ENCODE measurements at places on chromosomes 12 and 14.

DNA sequence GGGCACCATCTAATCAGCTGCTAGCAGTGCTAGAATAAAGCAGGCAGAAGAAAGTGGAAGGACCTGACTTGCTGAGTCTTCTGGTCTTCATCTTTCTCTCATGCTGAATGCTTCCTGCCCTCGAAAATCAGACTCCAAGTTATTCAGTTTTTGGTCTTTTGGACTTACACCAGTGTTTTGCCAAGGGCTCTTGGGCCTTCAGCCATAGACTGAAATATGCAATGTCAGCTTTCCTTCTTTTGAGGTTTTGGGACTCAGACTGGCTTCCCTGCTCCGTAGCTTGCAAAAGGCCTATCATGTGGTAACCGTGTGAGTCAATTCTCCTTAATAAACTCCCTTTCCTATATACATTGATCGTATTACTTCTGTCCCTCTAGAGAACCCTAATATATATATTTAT is 159.3 kb downstream of the SLCO1B3 start:
- DNase-seq: no peak

DNA sequence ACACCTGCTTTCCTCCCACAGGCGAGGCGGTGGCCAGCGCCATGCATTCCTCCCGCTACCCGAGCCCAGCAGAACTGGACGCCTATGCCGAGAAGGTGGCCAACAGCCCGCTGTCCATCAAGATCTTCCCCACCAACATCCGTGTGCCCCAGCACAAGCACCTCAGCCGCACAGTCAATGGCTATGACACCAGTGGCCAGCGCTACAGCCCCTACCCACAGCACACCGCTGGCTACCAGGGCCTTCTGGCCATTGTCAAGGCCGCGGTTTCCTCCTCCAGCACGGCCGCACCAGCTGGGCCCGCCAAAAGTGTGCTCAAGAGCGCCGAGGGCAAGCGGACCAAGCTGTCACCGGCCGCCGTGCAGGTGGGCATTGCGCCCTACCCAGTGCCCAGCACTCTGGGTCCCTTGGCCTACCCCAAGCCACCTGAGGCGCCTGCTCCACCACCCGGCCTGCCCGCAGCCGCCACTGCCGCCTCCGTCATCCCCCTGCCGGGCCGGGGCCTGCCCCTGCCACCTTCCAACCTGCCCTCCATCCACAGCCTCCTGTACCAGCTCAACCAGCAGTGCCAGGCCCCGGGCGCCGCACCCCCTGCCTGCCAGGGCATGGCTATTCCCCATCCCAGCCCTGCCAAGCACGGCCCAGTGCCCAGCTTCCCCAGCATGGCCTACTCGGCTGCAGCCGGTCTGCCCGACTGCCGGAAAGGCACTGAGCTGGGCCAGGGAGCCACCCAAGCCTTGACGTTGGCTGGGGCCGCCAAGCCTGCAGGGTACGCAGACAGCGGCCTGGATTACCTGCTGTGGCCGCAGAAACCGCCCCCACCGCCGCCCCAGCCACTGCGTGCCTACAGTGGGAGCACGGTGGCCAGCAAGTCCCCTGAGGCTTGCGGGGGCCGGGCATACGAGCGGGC is 54.6 kb downstream of the FAM222A start:
- no peak for DNase-seq

DNA sequence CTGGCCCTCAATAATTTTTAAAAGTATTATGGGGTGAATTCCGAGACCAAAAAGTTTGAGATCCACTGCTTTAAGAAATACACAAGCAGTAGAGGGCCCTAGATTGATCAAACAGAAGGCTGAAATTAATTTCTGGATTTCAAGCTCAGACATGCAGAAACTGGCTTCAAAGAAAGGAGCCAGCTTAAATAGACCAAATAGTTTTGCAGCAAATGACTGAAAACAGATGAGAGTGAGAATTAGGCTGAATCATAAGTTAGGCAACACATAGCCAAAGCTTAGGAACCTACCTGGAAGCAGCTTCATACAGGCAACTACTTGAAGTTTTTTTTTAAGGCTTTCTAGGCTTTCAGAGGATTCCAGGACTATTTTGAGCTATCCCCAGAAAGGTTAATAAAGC is 12.4 kb downstream of the ATF7 start:
- DNase-seq: no peak

DNA sequence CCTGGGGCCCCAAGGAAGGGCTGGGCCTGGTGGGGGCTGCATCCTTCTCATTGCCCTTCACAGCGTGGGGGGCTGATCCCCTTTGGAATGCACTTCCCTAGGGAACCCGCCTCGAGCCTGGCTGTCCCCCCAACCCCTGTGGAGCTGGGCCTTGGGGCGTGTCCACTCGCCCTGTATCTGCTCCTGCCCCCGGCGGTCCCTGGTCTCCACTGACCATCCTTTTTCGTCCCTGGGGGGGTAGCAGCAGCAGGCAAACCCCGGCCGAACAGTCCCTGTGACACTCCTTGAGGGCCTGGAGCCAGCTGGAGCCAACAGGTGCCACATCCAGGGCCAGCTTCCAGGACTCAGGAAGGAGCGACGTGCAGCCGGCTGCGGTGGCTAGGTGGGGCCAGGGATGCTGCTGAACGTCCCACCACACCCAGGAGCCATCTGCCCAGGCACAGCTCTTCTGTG is 9.4 kb upstream of the GPR132 start:
- DNase-seq: no peak

DNA sequence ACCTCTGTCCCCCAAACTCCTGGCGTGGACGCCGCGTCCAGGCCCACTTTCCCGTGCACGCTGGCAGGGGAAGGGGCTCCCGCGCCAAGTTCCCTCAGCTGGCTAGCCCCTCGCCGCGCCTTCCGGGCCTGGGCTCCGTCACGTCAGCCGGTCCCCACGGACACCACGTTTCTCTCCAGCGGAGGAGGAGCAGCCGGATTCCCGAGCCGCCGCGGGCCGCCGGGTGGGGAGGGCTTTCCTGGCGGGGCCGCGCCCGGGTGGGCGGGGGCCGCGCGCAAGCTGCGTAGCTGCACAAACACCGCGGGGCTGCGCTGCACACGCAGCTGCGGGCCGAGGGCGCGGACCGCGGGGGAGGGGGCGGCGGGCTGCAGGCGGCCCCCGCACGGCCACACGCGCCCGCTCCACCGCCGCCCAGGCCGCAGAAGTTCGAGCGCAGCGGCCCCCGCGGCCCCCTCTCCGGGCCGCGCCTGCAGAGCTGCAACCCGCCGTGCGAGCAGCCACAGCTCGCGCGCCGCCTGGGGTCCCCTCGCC is 45.1 kb upstream of the PNMA1 start:
- DNase-seq: peak; percentile 55

- no peak for DNase-seq
These were observed 12.3 kb upstream of the DCD start for GRCh38 chr12:54660320-54660962.

DNA sequence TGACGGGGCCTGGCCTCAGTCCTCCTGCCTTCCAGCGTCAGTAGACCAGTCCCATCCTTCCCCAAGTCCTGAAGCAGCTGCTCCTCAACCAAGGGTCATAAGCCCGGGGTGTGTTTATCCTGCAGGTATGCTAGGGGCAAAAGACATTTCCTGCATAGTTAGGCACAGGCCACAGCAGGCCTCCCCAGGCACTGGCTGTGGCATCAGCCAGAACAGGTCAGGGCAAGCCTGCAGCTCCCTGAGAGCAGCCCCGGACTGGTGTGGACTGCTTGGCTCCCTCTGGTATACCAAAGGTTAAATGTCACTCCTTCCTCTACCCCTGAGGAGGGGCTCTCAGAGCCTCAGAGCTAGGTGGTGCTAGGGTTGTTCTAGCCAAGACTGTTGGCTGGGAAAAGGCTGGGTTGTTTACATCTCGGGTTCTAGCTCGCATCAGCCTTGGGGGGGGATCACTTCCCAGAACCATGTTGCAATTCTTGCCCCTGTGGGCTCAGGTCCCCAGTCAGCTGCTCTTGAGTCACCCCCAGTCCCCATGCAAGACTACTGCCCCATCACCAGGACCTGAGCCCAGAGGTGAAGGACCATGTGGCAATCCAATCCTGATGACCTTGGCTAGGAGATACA is 2.9 kb downstream of the MMP14 start:
- no peak for DNase-seq

GRCh38 chr12:73465106-73465505 is 1072.5 kb upstream of the ATXN7L3B start:
- no peak for DNase-seq

DNA sequence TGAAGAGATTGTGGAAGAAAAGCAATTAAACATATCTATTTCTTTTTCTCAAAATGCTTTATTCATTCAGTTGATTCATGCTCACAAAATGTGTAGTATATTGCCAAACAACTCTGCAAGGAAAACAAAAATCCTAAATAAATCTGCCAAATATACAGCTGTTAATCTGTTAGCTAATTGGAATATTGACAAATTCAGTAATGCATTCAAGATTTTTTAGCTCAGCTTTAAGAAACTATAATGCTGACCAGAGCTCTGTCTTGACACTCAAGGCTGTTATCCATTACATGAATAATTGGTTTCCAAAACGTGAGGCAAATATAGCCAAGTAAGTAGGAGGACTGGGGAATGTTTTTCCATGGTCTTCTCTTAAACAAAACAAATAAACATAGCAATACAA is 146.8 kb downstream of the TMTC2 start:
- no peak for DNase-seq

DNA sequence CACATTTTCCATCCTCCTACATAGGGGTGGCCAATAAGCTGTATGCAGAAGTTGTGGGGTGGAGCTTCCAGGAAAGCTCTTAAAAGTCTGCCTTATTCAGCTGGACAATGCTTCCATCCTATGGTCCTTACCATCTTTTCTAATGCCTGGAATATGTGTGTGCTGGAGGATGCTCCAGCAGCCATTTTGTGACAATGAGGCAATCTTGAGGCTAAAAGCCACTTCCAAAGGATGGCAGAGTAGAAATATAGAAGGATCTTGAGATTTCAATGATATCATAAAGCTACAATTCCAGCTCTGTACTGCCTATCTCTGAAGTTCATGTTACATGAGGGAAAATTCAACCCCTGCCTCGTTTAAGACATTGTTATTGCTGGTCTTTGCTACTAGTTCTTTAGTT is 95.7 kb downstream of the APAF1 start:
- DNase-seq: no peak

DNA sequence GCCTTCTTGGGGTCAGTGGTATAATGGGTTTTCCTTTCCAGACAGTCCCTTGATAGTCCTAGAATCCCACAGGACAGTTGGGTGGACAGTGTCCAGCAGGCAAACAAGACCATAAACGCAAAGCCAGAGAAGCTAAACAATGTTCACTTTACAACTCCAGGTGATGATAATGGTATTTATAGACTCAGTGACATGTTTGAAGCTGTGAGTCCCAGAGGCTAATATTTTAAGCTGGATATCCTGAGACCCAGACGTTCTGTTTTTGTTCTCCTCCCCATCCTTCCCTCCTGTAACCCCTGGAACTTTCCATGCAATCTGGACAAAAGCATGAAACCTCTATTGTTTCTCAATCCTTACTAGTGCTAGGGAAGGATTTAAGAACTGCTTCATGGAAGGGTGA is 121.0 kb downstream of the ZFP36L1 start:
- no peak for DNase-seq

- DNase-seq: no peak
These were observed 25.2 kb upstream of the NTN4 start for GRCh38 chr12:95815632-95816212.

DNA sequence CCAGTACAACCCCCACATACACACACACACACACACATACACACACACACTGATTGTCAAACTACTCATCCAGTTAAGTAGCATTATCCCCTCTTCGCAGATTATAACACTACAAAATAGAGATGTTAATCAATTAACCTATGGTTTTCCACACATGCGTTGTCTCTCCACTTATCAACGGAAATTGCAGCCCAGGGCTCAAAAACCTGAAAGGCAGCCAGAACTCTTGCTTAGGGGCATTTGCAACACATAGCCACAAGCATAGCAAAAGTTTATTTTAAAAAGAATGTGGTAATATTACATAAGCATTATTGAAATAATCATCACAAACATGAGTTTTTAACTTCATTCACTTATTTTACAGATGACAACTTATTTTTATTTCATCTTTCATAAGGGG is 265.8 kb downstream of the SLC16A7 start:
- DNase-seq: no peak

GRCh38 chr14:25050269-25051150 is 563 bp upstream of the STXBP6 start:
- DNase-seq: no peak

DNA sequence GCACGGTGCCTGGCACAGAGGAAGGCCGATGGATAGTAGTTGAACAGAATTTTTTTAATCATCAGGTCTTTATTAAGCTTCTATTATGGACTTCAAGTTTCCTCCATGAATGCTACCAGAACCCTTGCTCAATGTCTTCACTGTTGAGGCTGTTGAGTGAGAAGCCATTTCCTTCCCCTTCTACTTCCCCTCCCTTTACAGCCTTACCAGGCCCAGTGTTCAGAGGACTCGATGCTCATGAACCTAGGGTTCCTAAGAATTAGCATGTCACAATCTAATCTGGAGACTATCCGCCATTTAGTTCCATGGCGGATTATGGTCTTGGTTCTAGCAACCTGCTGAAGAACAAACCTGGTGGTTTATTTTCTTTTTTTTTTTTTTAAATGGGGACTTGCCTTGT is 17.7 kb downstream of the ETV6 start:
- DNase-seq: no peak

- peak; percentile 83 for DNase-seq
These were observed 672 bp downstream of the RDH11 start for GRCh38 chr14:67694791-67695393.

GRCh38 chr12:18849761-18850160 is 111.8 kb downstream of the CAPZA3 start:
- no peak for DNase-seq

DNA sequence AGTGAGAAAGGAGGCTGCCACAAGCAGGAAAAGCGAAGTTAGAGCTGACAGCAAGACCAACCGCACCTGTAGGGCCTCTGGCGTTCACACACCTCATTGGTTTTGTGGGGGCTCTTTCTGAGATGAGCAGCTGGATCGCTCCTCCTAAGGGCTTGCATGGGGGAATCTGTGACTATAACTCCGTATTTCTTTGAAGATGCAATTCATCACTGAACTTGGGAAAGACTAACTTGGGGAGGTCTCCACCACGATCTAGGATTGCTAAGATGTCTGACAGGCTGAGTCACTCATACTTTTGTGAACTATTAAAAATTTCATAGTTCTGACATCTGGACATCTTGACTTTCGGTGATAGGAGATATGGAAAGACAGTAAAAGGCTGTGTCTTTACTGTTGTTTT is 173.6 kb downstream of the ETV6 start:
- no peak for DNase-seq

DNA sequence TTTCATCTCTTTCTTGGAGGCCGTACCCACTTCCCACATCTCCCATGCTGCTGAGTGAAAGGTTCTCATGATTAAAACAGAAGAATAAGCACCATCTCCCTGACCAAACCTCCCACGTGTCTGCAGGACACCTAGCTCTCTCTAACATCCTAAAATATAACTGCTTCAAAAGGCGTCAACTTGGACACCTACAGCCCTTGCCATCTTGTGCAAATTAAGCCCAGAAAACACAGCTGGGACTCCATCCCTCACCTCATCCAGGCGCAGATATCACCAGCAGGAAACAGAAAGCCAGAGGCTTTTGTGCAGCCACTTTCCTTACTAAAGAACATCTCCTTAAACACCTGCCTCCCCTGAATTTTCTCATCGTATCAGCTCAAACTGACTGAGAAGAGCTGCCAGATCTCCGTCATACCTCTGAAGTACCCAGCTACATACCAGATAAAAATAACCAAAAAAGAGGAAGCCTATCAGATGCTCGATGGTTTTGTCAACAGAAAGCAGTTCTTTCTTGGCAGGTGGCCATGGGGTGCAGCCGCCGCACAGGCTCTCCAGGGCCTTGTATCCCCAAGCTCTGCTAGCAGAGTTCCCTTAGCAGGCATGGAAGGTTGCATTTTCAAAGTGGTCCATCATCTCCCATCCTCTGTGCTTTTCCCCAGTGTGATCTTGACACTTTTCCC is 28.8 kb downstream of the MAP3K9 start:
- no peak for DNase-seq

GRCh38 chr14:54387328-54387727 is 9.5 kb upstream of the CDKN3 start:
- DNase-seq: no peak

Measured in activated CD4-positive, alpha-beta T cell treated with anti-CD3 and anti-CD28 coated beads, Interleukin-2, amount 10 ng/mL, durations not matched to agents 7 days and 5 days (primary cell).